ENCODE measurements at places on chromosomes 2 and 18.

DNA sequence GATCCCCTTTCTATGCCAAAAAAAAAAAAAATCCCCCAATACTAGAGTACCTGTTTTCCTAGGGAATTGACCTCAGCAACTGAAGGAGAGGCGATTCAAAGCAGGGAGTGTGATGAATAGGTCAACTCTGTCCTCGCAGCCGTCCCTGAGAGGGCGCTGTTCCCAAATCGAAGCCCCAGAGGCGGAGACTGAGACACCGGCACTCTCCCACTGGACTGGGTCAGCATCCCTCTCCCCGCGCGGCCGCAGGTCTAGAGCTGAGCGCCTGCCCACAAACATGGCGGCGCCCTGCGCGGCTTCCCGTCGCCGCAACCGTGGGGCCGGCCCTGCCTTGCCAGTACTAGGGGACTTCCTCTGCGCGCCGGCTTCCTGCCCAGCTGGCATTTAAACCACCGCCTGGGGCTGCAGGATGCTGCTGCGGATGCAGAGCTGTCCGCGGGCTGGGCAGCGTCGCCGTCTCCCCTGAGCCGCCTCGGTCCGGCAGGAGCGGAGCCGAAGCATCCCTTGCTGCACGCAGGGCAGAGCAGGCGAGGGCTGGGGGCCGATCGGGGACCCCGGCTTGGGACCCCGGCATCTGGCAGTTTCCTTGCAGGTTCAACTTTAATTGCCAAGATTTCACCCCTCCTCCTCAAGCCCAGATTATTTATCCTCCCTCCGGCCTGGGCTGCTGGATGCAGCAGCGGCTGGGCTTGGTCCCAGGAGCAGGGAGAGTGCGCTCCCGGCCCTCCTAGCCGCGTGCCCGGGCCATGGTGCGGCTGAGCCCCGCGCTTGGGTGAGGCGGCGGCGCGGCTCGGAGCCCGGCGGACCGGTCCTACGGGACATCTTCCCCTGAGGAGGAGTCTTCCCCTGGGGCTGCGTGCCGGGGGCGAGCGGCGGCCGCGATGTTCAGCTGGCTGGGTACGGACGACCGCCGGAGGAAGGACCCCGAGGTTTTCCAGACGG lies at the start of gene EHD3:
Gene EHD3 (plus strand): TSS at position 412 of the 942 bp plus-strand sequence. CDS start 470 bp downstream, at position 882.
- DNase-seq: no peak

GRCh38 chr18:74682141-74682990 lies 84.7 kb downstream of the ZNF407 start:
- DNase-seq: no peak

DNA sequence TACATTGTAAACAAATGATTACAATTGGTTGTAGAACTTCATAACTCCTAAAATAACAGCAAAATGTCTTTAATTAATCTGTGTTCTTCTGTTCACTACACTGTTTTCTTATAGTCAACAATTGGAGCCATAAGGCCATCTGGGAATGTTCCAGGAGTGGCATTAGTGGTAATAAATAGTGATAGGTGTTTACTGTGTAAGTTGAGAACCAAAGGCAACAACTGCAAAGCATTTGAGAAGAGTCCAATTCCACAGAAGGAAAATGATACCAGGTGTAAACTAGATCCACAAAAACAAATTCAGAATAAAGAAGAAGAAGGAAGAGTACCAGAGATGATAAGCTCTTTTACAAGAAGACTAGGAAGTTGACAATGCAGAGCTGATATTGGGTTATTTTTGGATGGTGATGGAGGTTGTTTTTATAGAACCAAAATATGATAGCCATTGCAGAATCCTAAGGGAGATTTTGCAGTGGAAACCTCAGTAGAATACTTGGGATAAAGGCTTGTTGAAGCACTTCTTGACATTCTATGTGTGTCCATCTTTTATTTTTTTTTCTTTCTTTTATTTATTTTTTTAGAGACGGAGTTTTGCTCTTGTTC lies 52.9 kb downstream of the ANTXR1 start:
- DNase-seq: no peak

DNA sequence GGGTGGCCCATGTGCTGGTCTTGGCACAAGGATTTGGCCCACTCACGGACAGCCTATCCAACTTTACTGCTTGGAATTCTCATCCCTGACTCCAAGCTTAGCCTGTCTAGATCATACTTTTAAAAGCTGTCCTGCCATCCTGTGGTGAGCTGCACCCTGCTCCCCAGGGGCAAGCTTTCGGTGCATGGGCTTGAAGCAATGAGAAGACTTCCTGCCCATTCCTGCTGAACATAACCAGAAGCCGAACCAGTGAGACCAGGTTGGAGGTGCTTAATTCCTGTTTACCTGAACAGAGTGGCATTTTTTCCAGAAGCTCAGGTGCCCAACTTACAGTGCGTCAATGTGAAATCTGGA lies 154.5 kb downstream of the ANTXR1 start:
- no peak for DNase-seq

DNA sequence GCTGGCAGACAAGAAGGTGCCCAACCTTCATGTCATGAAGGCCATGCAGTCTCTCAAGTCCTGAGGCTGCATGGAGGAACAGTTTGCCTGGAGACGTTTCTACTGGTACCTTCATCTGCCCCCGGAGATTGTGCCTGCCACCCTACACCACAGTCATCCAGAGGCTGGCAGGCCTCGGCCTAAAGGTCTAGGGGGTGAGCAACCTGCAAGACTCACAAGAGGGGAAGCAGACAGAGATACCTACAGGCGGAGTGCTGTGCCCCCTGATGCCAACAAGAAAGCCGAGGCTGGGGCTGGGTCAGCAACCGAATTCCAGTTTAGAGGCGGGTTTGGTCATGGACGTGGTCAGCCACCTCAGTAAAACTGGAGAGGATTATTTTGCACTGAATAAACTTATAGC lies 12.0 kb upstream of the SERTAD2 start:
- DNase-seq: no peak

DNA sequence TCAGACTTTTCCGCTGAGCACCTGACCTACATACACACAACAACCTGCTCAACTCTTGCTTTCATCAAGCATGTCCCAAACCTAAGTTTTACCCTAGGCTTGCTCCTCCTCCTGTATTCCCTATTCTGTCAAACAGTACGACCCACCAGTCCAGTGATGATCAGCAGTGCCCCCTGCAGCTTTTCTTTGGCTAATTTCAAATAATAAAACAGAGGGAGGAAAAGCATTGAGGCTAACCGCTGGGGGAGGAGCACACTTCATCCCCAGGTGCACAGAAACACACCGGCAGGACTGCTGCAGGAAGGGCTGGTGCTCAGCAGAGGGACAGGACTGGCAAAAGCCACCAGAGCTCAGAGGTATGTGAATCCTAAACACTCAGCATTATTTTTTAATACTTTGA lies 21.2 kb downstream of the E2F6 start:
- no peak for DNase-seq

DNA sequence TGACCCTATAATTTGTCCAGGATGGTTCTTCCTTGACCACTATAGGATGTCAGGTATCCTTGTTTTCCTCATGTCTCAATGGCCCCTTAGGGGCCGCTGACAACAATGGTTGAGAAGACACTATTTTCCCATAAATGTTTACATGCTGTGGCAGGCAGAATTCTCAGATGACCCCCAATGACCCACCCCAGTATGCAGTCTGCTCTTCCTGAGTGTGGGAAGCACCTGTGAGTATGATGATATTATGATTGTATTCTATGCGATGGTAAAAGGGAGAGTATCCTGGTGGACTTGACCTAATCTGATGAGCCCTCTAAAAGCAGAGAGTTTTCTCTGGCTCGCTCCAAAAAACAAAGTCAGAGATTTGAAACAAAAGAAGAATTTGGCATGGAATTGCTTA lies 123.1 kb upstream of the DLX2 start:
- DNase-seq: no peak

- no peak for DNase-seq
Observed at GRCh38 chr2:16623564-16624435, 41.8 kb downstream of the CYRIA start.

DNA sequence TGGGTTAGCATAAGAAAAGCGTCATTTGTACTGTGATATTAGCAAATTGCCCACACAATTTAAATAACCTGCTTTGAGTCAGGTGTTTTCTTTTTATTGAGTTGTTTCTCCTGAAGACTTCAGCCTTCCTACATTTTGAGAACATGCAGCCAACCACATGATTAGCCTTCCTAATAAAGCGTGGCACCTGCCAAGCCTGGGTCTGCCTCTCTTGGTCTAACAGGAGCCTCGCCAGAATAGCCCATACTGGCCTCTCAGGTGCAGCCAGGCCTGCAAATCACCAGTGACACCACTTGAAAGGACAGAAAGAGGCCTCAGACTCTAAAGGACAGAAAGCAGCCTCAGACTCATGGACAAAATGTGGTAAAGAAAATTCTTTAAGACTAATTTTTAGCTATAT lies 653.8 kb downstream of the BCL11A start:
- no peak for DNase-seq

- no peak for DNase-seq
Observed at GRCh38 chr2:96122391-96122790, 6.0 kb upstream of the ADRA2B start.

DNA sequence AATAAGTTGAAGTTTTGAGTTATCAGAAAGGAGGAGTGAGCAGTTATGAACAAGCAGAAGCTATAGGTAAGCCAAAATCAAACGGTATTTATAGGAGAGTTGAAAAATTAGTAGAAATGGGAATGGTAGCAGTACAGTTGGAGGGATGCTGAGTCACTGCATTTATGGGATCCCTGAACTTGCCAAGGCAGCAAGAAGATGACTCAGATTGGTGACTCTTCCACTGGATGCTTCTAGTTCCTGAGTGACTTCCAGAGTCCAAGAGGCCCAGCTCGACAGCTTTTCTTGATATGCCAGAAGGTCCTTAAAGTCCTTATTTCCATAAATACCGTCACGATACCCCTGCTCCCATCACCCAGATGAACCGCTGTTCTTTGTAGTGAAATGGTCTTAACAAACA lies 31.1 kb upstream of the ACTR3 start:
- DNase-seq: no peak

DNA sequence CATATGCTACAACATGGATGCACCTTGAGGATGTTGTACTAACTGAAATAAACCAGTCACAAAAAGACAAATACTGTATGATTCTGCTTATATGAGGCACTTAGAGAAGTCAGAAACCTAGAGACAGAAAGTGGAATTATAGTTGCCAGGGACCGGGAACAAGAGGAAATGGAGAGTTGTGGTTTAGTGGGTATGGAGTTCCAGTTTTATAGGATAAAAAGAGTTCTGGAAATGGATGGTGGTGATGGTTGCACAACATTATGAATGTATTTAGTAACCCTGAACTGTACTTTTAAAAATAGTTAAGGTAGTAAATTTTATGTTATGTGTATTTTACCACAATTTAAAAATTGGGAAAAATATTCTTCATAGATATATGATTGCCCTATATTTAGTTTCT lies 97.7 kb downstream of the DPP4 start:
- no peak for DNase-seq

- no peak for DNase-seq
Observed at GRCh38 chr2:37985333-37985732, 60.2 kb downstream of the RMDN2 start.

GRCh38 chr18:35464831-35465279 lies 32.9 kb downstream of the INO80C start:
- peak; percentile 14 for DNase-seq

GRCh38 chr18:37663446-37663845 lies 97.8 kb upstream of the CELF4 start:
- no peak for DNase-seq

DNA sequence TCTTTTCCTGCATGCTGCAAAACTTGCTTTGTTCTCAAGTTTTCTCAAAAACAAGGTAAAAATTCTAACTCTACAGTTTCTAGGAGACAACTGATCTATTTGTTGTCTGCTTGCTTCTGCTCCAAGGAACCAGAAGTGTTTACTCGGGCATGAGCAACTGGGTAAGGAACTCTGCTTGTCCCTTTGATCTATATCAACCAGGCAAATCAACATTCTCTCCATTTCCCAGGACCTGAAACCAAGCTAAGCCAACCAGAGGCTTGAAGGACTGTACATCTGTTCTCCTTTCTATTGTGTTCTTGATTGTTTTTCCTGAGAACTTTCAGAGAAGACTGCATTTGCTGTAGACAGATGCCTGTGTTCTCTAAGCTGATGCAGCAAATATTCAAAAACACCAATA lies 335.0 kb upstream of the KCNH7 start:
- DNase-seq: no peak

DNA sequence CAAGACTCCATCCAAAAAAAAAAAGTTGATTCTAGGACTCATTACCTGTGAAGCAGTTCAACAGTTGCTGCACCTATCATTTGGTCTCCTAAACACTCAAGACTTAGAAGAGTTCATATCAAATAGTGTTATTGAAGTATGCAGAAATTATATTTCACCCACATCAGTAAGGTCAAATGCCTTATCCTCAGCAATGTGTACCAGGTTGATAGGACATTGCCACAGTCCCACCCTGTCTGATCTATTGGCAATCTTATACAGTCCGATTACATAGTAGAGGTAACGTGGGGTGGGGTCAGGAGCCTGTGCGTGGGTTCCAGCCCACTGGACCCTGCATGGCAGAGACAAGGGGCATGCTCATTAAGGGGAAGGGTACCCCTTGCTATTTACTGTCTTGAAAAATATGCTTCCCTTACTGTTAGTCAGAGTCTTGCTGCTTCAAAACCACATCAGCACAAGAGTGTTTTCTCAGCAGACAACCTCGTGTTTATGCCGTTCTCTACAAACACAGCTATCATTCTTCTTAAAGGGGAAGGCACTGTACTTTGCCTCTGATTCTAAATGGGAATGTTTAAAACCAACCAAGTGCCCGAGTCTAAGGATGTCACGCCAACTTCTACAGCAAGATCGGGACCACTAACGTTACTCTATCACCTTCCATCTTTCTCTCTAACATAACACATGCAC lies 115.2 kb downstream of the MTCL1 start:
- no peak for DNase-seq

GRCh38 chr2:212832211-212833195 lies 293.9 kb upstream of the ERBB4 start:
- no peak for DNase-seq

DNA sequence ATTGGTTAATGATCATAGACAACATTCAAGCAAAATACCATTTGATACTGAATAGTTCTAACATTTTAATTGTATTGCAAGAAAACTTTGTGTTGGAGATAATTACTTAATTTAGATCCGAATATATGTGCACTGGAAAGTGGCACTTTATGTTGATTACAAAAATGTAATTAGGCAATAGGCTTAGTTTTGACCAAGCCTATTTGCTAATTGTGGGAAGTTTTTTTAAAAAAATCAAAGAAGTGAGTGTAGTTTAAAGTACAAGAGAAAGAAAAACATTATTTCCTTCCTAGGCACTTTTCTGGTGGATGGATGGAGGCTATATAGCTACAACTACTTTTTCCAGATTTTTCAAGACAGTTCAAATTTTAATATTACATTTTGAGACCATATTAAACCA lies 18.3 kb upstream of the PELI1 start:
- DNase-seq: no peak

- no peak for DNase-seq
Observed at GRCh38 chr2:43230351-43230885, 4.0 kb upstream of the ZFP36L2 start.
